T-helper 22 cell (primary cell): ENCODE measurements at places on chromosomes 4 and X.

- no peak for DNase-seq
Measured at GRCh38 chr4:44931720-44932119, 205.4 kb upstream of the GNPDA2 start.

DNA sequence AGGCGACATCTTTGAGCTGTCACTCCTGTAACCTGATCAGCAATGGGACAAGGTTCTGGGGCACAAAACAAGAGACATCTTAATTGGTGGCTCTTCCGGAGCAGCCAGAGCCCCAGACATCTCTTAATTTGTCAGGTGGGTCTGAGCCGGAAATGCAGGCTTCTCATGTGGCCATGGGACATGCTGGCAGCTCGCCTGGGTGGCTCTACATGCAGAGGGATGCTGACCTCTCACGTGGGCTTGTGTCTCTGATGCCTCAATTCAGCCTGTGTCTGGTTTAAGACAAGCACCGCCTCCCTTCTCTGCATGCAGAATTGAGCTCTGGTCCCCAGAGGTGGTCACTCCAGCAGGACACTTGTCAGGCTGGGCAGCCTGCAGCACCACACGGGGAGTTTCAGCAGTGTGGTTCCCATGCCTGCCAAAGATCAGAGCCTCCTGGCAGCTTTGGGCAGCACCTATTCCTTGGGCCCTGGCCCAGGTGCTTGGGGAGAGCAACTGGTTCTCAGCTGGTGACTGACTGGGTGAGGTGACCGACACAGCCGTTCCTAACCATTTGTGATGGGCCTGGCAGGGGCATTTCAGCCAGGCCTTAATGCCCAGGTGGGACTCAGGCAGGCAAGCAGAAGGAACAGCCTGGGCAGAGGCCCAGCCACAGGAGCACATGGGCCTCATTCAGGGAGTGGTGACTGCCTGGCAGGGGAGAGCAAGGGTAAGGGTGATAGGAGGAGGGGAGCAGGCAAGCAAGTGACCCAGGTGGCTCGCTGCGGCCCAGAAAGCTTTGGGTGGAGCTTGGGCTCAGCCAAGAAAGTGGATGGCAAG, 53.4 kb downstream of the HMX1 start:
- no peak for DNase-seq

GRCh38 chr4:10577018-10577417, 107.5 kb downstream of the CLNK start:
- DNase-seq = no peak

DNA sequence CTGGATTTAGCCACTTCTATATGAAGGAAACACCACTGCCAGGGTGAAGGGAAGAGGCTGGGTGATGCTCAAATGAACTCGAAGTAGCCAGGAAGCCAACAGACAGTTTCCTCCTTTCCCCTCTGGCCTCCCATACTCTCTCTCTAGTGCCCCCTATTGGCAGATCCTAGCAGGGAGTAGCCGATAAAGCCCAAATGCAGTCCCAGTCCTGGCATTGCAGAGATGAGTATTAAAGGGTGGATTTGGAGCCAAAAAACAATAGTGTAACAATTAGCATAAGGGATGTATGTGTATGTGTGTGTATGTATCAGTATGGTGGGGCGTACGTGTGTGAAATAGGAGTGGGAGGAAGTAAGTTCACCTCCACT, 213.8 kb upstream of the LDB2 start:
- no peak for DNase-seq

- DNase-seq = no peak
Measured at GRCh38 chr4:81195475-81195874, 19.5 kb downstream of the PRKG2 start.

GRCh38 chr4:108502356-108502755, 118.0 kb upstream of the RPL34 start:
- DNase-seq = no peak

- no peak for DNase-seq
Measured at GRCh38 chr4:142402156-142402555, 443.9 kb downstream of the INPP4B start.

- no peak for DNase-seq
Measured at GRCh38 chr4:54146139-54146538, 46.2 kb downstream of the GSX2 start.

DNA sequence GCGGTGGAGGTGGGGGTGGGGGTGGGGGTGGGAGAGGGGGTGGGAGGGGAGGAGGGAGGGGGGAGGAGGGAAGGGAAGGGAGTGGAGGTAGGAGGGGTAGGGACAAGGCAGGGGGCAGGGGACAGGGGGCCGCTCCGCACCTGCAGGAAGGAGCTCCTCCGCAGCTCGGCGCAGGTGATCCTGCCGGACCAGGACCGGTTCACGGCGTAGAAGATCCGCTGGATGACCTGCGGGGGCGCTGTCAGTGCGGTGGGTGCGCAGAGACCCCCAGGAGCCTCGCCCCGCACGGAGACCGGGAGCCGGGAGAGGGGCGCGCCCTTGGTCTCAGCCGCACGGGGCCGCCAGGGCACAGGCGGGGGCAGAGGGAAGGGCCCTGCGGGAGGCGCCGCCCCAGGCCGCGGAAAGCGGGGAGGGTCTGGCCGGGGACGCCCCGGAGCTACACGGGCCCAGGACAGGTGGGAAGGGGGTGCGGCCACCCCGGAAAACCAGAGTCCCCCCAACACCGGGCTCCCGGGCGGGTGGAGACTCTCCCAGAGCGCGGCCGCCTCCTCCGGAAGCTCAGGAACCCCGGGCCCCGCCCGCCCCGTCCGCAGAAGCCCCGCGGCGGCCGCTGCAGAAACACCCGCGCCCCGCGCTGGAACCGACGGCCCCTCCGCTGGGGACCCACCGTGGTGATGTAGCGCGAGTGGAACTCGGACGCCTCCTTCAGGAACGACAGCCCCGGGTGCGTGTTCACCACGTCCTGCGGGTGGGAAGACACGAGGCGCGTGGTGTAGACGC, 27.6 kb upstream of the GTPBP6 start:
- DNase-seq = no peak

DNA sequence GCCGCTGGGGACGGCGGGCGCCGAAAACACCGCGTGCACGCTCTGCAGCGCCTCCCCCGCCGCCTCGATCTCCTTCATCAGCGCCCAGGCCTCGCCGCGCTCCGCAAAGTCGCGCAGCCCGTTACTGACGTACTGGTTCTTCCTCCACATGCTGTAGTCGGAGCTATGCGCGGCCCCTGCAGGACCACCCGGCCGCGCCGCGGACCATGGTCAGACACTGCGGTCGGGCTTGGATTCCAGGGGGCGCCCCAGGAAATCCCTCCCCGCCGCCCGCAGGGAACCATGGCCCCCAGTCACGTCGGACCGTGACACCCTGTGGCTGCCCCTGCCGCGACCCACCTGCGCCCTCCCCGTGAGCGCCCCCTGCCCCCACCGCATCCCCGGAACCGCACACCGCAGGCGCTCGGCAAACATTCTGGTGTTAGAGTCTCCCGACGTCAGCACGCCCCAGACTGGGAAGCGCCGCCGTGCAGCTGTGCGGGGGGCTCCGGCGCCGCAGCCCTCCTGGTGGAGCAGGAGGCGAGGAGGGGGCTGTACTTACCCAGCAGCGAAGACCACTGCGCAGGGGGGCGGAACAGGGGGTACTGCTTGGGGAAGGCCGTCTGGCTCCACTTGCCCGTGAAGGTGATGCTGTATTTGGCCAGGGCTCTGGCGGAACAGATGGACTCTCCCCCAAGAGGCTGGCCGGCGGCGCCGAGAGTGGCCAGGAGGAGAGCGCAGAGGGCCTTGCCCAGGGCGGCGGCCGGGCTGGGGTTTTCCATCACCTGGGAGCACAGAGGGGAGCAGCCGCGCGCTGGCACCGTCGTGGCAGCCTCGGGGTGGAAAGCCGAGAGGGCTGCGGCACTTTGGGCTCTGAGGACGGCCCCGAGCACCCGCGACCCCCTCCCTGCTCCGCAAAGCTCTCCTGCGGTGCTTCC, 814 bp downstream of the SPON2 start:
- peak; percentile 27 for DNase-seq

GRCh38 chr4:86497131-86497530, 97.0 kb upstream of the PTPN13 start:
- no peak for DNase-seq

DNA sequence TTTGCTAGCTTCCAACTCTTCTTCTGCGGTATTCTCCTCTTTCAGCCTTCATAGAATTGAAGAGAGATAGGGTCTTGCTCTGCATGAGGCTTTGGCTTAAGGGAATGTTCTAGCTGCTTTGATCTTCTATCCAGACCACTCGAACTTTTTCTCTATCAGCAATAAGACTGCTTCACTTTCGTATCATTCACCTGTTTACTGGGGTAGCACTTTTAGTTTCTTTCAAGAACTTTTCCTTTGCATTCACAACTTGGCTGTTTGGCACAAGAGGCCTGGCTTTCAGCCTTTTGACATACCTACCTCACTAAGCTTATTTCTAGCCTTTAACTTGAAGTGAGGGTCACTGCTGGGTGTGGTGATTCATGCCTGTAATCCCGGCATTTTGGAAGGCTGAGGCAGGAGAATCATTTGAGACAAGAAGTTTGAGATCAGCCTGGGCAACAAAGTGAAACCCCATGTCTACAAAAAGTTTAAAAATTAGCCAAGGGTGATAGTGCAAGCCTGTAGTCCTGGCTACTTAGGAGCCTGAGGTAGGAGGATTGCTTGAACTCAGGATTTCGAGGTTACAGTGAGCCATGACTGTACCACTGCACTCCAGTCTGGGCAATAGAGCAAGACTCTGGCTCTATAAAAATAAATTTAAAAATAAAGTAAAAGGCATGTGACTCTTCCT, 47.1 kb upstream of the HPGDS start:
- no peak for DNase-seq

DNA sequence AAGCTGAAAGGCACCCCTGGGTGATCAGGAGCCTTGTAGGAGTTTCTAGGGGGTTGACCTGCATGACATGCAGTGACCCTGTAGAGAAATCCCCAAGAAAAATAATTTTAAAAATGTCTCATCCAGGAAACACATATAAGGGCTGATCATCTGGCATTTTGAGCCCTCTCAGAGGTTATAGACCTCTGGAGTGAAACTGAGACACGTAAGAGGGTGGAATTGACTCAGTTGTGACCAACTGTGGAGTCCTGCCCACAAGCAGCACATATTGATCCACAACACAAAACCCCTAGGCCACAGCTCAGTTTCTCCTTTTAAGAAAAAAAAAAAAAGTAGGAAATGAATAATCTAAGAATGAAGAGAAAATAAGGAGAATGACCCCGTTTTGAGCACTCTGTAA, 32.5 kb upstream of the MTMR8 start:
- no peak for DNase-seq

DNA sequence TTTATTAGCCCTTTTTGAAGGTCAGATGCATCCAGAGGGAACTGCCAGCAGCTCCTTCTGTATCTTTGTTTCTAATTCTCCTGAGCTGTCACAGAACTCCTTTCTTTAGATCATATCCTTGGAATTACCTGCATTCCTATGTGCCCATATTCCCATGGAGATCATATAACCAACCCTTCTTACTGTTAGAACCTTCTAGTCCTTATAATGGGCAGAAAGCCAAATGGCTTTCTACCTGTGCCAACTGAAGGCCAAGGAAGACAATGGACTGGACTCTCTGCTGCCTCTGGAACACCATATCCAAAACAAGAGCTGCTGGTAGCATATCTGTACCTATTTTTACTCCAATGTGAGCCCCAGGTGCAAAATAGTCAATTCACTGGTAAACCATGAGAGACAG, 60.7 kb downstream of the TBC1D9 start:
- DNase-seq = no peak

- DNase-seq = no peak
Measured at GRCh38 chr4:37138789-37139188, 105.8 kb upstream of the NWD2 start.

GRCh38 chrX:9278475-9279233, 186.2 kb upstream of the TBL1X start:
- DNase-seq = no peak

DNA sequence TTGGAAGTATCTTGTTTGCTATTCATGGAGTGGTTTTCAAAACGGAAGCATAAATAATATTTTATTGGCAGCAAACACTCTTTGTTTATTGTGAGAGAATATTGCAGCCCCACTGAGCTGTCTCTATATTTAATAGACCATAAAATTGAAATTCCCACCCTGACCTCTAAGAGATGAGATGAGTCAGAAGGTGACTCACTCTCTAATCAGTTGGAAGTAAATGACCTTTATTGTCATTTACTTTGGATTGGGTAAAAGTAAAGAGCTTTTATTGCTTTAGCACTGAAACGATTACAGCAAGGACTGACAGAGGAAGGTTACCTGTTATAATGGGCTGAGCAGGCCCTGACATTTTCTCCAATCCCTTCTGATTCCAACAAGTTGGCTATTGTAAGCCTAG, 55.0 kb downstream of the SYTL5 start:
- DNase-seq = no peak

DNA sequence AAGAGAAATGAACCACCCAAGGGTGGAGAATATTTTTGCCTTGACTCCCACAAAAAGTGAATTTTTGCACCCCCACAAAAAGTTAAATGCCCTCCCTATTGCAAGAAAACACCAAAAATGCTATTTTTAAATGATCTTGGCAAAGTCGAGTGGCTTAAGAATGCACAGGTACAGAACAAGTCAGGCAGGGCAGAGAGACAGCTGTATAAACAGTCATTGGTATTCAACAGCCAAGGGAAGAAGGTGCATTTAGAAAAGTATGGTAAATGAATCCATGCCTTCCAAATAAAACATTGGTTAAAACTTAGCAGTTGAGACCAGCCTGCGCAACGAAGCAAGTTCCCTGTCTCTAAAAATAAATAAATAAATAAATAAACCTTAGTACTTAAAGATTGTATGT, 169.3 kb downstream of the CHIC2 start:
- DNase-seq = no peak

DNA sequence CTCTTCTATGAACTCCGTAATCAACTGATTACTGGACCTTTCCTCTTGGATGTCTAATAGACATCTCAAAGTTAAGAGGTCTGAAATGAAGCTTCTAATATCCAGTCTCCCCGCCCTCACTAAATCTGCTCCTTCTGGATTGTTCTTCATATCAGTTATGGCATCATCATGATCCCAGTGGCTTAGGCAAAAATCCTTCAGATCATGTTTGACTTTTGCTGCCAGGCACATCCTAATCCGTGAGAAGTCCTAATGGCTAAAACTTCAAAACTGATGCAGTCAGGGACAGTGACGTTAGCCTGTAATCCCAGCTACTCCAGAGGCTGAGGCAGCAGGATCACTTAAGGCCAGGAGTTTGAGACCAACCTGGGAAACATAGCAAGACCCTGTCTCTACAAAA, 55.1 kb upstream of the GUCY1A1 start:
- DNase-seq = no peak

- DNase-seq = no peak
Measured at GRCh38 chr4:31114816-31115215, 394.6 kb downstream of the PCDH7 start.

- DNase-seq = no peak
Measured at GRCh38 chr4:65482410-65482809, 187.9 kb downstream of the EPHA5 start.

DNA sequence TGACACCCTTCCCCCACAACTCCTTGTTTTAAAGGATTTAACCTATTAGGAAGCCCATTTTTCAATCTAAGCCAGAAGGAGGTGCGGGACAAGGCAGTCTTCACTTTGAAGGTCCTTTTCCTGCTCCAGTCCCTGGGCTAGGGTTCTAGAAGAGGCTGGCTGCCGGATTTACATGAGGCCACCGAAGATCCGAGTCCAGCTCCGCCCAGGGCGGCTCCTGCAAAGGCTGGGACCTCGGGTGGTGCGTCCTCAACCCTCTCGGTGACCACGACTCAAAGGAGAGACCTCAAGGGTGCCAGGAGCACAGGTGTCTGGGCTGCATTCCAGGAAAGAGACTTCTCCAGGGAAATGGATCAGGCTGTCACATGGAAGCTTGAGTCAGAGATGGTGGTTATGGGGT, 471.6 kb downstream of the PCDH19 start:
- no peak for DNase-seq
